ENCODE measurements at places on chromosomes 13 and 19. TPM values are rescaled to one million over a fixed set of nuclear protein-coding genes. Genes with fewer than 3 reads are reported as not detected.

- H3K27ac ChIP-seq = no peak overlapping the region
- peaks cover 63% of the 10 kb centered on the region for H3K27me3 ChIP-seq
- DNase-seq = no peak
These were observed 1.9 kb downstream of the PTPRS start for GRCh38 chr19:5338656-5339197.

- no peak overlapping the region for H3K4me3 ChIP-seq
- no peaks in the 10 kb centered on the region for H3K27me3 ChIP-seq
- peaks cover 31% of the 10 kb centered on the region for H3K4me1 ChIP-seq
- peak overlapping the region; percentile 47 for H3K27ac ChIP-seq
- DNase-seq = peak; percentile 52
These were observed 125.0 kb downstream of the IER2 start for GRCh38 chr19:13275016-13275722.

GRCh38 chr13:26680123-26680450 is 80.5 kb downstream of the GPR12 start:
- DNase-seq = no peak
- H3K36me3 ChIP-seq = no peaks in the 10 kb centered on the region
- no peak overlapping the region for H3K4me3 ChIP-seq
- H3K27ac ChIP-seq = no peak overlapping the region
- no peaks in the 10 kb centered on the region for H3K4me1 ChIP-seq
- H3K27me3 ChIP-seq = peaks cover 5% of the 10 kb centered on the region

- H3K27me3 ChIP-seq = no peaks in the 10 kb centered on the region
- DNase-seq = no peak
- no peak overlapping the region for H3K27ac ChIP-seq
These were observed 27.5 kb upstream of the KATNAL1 start for GRCh38 chr13:30334663-30335386.

DNA sequence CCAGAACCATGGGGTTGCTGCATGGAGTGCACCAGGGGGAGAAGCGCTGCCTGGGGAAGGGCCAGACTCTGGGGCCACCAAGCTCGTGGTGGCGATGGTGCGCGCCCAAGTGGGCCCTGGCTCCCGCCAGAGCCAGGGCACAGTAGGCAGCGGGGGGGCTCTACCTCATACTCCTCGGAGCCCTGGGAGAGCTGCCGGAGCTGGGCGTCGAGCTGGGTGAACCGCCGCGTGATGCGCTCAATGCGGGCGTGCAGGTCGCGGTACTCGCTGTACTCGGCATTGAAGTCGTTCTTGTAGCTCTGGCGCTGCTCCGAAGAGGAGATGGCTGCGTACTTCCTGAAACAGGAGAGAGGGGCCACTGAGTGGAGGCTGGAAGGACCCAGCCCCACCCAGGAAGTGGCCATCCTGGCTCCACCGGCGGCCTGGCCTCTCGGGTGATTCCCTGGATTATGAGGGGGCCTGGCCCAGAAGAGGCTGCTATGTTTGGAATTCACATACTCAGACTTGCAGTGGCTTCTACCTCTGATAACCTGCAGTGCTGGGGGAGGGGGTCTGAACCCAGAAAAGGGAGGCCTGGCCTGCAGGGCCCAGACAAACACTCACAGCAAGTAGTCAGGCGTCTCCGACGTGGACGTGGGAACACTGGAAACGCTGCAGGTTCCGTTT is 8.3 kb upstream of the ISYNA1 start:
- peaks cover 9% of the 10 kb centered on the region for H3K4me1 ChIP-seq
- no peaks in the 10 kb centered on the region for H3K27me3 ChIP-seq
- H3K36me3 ChIP-seq = peaks cover 16% of the 10 kb centered on the region
- H3K27ac ChIP-seq = no peak overlapping the region

DNA sequence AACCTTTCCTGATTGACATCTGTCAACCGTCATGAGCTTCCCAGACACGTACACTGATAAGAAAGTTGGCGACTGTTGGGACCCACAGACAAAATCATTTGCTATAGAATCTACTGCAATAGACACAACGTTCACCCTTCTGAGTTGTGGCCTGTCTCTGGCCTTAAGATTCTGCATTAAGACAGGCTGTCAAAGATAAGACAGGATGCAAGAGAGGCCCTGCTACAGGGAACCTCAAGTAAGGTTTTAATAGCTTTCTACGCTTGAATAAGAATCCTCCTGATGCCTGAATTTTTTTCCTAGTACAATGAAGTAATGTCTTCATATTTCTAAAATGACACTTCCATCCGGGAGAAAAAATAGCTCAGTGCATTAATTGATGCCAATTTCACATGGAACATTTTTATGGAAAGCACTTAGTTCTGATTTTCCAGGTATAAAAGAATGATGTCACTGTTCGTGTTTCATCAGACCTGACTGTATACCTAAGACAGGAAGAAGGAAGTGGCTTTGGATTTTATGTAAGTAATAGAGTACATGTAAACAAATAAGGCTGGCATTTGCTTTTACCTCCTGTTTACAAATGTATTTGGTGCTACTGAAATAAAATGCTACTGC is 275.2 kb upstream of the GPC6 start:
- H3K27me3 ChIP-seq = no peaks in the 10 kb centered on the region
- no peaks in the 10 kb centered on the region for H3K4me1 ChIP-seq
- H3K4me3 ChIP-seq = no peak overlapping the region
- no peaks in the 10 kb centered on the region for H3K36me3 ChIP-seq
- DNase-seq = no peak

DNA sequence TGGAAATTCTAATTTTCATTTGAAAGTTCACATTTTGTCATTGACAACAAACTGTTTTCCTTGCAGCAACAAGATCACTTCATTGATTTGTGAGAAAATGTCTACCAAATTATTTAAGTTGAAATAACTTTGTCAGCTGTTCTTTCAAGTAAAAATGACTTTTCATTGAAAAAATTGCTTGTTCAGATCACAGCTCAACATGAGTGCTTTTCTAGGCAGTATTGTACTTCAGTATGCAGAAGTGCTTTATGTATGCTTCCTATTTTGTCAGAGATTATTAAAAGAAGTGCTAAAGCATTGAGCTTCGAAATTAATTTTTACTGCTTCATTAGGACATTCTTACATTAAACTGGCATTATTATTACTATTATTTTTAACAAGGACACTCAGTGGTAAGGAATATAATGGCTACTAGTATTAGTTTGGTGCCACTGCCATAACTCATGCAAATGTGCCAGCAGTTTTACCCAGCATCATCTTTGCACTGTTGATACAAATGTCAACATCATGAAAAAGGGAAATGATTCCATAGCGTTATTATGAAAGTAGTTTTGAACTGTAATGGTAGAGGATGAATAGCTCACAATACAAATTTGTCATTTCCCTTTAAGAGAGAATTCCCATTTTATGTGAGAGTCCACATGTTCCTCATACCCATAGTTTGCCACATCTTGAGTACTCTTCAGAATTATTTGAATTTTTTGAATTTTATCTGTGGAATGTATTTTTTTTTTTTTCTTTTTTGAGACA is 2.6 kb downstream of the BRCA2 start:
- H3K4me1 ChIP-seq = peaks cover 48% of the 10 kb centered on the region
- H3K36me3 ChIP-seq = peaks cover 43% of the 10 kb centered on the region
- DNase-seq = no peak
- no peak overlapping the region for H3K27ac ChIP-seq
- no peaks in the 10 kb centered on the region for H3K27me3 ChIP-seq

DNA sequence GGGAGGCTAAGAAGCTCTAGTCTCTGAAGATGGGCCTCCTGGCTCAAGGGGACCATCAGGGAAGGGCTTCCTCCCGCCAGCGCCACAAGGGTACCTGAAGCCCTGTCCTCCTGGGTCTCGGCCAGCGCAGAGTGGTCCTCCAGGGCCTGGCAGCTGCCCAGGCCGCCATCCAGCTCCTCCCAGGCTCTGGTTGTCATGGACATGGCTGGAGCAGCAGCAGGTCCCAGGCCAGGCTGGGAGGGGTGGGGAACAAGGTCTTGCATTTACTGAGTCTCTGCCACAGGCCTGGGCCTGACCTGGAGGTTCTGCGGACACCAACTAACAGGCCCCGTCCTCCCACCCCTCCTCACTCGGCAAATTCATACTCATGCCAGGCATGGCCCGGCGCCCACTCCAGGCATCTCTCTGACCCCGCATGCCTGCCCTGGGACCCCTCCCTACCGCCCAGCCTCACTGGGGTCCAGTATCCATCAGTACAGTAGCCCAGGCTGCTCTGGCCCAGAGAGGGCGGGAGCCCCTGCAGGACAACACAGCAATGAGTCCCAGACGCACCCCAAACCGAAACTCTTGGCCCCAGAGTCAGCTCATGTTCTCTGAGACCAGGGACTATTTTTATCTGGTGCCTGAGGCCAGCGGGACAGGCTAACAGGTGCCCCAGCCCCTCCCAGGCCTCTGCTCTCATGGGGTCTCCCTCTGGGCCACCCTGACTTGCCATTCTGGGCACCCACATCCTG is 938 bp downstream of the JSRP1 start:
- no peak overlapping the region for H3K4me3 ChIP-seq
- H3K4me1 ChIP-seq = peaks cover 27% of the 10 kb centered on the region
- peaks cover 24% of the 10 kb centered on the region for H3K27me3 ChIP-seq

- DNase-seq = peak; percentile 46
- H3K4me3 ChIP-seq = no peak overlapping the region
- H3K27ac ChIP-seq = no peak overlapping the region
These were observed 87.1 kb upstream of the STK24 start for GRCh38 chr13:98664047-98664446.

The KLK4 gene
- total RNA-seq = not detected

The CYP2A6 gene
- total RNA-seq = not detected

The TUBB4A gene
- 7.5 TPM for total RNA-seq

The CALM3 gene
- 498 TPM for total RNA-seq

The KISS1R gene
- 0.66 TPM for total RNA-seq

The RAB8A gene
- 271 TPM for total RNA-seq

The UQCR11 gene
- 192 TPM for total RNA-seq

Data from activated CD8-positive, alpha-beta memory T cell treated with anti-CD3 and anti-CD28 coated beads, Interleukin-2, amount 10 ng/mL, durations not matched to agents 7 days and 5 days (primary cell).